Stimulated activated CD4-positive, alpha-beta T cell treated with anti-CD3 and anti-CD28 coated beads, Interleukin-1b, Interleukin-23, amount 100 ng/mL, for 1 hour (primary cell): ENCODE measurements at places on chromosomes 3 and 15.

- DNase-seq = no peak
Measured at GRCh38 chr3:26084629-26085028, 294.7 kb downstream of the OXSM start.

GRCh38 chr15:56351353-56351752, 13.9 kb upstream of the TEX9 start:
- DNase-seq = no peak

DNA sequence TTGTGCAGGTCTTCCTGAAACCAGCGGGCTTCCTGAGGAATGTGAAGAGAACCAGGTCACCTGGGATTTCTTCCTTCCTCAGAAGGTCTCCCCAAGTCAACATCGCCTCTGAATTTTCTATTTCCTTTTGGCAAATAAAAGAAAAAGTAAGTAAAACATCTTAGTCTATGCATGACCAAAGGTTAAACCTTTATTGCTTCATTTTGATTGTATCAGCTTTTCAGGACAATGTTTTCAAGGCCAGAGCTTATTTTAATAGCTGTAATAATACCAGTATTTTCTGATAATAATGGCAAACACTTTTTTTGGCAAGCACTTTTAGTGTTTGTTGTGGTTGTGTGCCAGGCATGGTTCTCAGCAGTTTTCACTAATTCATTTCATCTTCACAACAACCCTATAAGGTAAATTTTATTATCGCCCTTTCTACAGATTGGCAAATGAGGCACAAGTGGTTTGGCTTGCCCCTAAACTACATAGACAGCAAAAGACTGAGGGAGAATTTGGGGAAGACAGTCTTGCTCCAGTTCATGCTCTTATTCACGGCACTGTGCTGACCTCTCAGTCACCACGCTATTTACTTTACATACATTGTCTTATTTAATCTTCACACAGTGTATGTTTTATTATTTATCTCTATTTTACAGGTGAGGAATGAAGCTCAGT, 110.4 kb downstream of the RPL22L1 start:
- DNase-seq = no peak

GRCh38 chr15:71373917-71374316, 258.6 kb downstream of the THSD4 start:
- DNase-seq = no peak
